ENCODE measurements at places on chromosomes 6 and 20.
A peak's percentile ranks its signal among the peaks of the same experiment; 100 is the strongest.

DNA sequence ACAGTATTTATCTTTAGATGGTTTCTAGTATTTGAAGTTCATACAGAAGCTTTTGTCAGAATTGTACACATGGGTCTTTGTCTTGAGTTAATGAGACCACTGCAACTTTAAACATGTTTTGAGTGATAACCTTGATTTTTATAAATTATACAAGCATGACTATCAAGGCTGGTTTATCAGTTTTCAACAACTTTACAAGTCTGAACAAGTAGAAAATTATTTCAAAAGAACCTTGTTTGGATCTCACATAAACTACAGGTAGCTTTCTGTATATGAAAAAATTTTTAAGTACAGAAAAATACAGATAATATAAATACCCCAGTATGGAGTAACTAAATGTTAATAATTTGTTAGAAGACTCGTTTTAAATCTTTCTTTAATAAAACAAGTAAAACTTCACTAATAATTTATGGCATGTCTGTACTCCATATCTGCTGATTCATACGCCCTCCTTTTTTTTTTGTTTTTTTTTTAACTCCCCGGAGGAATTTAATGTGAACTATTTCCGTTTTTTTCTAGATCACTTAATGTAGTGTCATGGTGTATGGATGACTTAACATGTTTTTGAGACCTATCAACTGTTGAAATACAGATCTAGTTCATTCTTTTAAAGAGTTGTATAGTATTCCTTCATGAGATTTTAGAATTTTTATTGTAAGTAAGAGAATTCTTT is 18.3 kb downstream of the VAPB start:
- no peak for DNase-seq

DNA sequence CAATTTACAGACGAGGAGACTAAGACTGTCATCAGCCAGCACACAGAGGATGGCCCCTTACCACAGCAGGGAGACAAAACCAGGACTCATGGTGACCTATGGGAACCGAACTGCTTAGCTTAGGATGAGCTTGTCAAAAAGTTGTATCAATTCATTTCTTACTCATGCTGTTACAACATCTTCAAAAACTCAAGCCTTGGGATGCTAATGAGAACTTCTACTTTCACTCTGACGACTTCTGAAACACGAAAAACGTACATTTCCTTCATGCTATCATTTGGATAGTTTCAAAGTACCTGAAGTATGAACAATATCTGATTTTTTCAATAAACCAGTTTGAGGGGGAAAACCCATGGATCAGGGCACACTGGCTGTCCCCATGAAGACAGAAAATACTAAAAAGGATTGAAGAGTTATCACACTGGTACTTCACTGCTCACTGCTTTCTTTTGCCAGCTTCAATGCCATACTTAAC is 31.9 kb downstream of the HIVEP2 start:
- DNase-seq, result no peak

DNA sequence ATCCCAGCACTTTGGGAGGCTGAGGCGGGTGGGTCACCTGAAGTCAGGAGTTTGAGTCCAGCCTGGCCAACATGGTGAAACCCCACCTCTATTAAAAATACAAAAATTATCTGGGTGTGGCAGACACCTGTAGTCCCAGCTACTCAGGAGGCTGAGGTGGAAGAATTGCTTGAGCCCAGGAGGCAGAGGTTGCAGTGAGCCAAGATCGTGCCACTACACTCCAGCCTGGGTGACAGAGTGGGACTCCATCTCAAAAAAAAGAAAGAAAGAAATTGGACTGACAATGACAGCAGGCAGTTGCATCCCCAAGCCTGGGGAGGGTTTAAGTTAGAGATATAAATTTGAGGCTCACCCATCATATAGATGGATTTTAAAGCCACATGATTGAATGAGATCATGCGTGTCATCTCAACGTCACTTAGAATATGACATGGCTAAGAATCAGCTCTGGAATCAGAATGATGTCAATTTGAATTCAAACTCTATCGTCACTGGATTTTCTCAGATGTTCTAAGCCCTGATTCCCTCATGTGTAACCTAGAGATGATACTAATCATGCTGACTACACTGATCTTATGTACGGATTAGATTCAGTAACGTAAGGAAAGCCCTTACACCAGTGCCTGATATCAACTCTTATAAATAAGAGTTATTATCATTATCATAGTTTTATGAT is 534.0 kb upstream of the JARID2 start:
- no peak for DNase-seq

GRCh38 chr20:14785065-14785743 is 447.8 kb upstream of the FLRT3 start:
- no peak for DNase-seq

DNA sequence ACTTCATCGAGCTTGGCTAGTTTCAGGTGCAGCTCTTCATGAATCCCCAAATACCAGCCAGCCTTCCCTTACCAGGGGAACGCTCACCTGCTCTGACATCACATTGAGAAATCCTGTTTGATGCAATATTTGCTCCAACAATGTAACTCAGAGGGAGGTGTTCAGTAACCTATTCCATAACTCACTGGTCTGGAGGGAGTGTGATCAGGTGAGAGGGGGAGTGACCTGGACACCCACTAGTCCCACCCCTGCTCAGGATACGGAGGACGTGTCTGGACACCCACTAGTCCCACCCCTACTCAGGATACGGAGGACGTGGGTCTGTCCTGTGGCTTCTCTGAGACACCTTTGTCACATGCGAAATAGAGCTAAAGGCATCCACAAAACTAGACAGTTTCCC is 70.3 kb downstream of the HUS1B start:
- DNase-seq, result no peak

DNA sequence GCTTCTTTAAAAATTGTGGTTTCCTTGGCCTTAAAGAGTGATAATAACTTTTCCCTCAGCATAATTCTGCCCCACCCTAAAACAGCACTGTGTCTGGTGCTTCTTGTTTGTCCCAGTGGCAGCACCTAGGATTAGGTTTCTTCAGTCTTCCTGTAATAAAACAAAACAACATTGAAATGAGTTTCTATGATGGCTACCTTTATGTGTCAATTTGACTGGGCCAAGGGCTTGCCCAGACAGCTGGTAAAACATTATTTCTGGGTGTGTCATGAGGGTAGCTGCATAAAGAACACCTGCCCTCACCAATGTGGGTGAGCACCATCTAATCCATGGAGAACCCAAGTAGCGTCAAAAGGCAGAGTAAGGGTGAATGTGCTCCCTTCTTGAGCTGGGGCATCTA is 117.8 kb downstream of the QRSL1 start:
- no peak for DNase-seq

- DNase-seq, result no peak
Measured at GRCh38 chr6:124131779-124132178, 328.1 kb downstream of the NKAIN2 start.

- DNase-seq, result no peak
Measured at GRCh38 chr6:82348130-82348529, 15.5 kb upstream of the TPBG start.

- DNase-seq, result no peak
Measured at GRCh38 chr6:71645299-71645698, 241.1 kb upstream of the RIMS1 start.

GRCh38 chr6:37570482-37571133 is 70.9 kb upstream of the CCDC167 start:
- DNase-seq, result no peak

DNA sequence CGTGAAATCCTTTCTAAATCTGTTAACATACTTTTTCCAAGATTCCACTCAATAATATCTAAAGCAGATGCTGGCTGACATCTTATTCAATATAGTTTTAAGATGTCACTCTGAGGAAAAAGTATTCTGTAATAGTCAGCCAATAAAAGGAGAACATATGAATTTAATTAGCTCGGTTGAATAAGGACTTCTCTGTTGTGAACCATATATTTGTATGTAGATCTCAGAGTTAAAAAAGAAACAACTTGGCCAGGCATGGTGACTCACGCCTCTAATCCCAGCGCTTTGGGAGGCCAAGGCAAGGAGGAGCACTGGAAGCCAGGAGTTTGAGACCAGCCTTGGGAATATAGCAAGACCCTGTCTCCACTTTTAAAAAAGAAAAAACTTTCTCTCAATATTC is 7.4 kb upstream of the CD24 start:
- DNase-seq, result no peak

DNA sequence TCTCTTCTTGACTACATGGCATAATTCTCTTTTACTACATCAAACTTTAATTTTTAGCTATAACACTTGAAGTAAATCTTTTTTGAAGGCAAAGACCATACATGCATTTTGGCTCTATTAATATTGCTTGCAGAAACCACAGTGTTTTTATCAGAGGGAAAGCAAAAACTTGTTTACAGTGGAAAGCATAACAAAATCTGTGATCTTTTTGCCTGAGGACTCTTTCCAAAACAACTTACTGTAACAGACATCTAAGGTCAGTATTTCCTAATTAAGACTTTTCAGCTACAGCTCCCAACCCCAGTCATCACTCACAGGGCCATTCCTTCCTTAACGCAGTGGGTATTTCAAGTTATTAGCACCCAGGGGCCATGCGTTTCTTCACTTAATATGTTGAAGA is 274.7 kb downstream of the CDKAL1 start:
- no peak for DNase-seq

DNA sequence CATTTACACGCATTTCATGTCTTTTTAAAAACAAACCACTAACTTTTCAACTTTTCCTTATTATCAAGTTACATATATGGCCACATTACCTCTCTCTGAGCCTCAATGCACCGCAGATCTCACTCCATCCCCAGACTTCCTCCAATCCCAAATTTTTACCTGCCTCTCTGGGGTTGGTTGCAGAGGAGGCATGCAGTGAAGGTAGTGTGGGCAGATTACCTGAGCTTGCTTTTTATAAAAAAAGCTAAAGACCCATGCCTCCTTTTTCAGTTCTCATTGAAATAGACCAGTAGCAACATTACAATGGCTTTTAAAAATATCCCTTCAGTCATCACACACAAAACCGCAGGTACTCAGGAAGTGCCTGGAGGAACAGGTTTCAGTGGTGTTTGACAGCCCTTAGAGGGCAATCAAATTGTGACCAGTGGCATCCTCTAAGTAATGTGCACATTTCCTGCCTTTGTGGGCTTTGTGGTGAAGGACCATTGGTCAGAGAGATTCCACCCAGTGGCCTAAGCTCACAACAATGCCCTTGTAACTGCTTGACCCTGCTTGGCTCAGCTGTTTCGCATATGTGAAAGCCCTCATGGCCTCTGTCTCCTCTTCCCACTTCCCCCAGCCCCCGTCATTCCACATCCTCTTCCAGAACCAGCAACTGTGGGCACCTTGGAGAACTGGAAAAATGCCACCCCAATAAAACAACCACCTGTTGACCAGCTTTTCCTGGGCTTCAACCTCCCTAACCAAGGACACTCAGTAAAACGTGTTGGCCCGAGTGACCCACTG is 30.2 kb upstream of the IL17A start:
- DNase-seq, result no peak

DNA sequence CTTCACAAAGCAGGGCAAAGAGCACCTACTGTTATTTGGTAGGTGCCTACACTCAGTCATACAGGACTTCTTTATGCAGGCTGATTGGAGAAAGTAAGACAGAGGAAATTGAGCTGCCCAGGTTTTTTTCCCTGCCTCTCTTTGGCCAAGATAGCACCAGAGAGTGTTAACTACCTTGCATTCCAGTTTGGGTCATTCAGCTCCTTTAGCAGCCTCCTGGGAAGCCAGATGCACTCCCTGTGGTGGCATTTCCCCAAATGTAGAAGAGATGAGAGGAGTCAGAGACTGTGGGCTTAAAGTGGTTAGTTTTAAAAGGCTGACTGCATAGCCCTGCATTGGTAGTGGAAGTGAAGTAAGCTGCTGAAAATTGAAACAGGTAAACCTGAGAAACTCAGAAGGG is 358.4 kb downstream of the BCKDHB start:
- DNase-seq, result no peak

GRCh38 chr6:15798533-15799255 is 135.9 kb upstream of the DTNBP1 start:
- no peak for DNase-seq

- no peak for DNase-seq
Measured at GRCh38 chr20:23337312-23337711, 13.3 kb upstream of the NXT1 start.

DNA sequence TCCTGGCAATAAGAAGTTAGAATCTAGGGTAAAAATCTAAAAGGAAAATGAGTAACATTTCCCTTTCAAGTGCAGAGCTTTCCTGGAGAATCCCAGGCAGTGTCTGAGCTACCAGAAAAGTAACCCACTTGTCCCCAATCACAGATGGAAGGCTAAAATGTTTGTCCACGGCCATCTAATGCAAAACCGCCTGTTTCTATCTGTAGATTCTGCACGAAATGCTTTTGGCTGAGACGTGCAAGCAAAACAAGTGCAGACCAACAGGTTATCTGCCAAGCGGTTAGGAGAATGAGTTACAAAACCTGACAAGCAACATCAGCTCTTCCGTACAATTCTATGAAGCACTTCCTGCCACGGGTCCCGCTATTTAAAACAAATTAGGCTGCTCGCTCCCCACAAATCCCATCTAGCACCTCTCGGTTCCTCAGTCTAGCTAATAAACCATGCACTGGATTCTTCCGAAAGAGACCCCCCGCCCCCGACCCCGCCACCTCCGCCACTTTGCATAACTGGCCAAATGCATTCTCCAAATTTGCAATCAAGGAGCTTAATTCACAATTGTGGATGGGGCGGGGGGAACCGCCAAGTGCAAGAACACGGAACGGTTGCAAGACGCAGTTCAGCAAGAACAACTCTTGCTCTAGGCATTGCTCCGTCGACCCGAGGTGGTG is 1.4 kb downstream of the ELOVL5 start:
- peak; percentile 32 for DNase-seq

GRCh38 chr6:28600245-28600644 is 74.6 kb downstream of the GPX5 start:
- DNase-seq, result no peak

GRCh38 chr6:82570083-82570482 is 206.5 kb downstream of the TPBG start:
- DNase-seq, result no peak

DNA sequence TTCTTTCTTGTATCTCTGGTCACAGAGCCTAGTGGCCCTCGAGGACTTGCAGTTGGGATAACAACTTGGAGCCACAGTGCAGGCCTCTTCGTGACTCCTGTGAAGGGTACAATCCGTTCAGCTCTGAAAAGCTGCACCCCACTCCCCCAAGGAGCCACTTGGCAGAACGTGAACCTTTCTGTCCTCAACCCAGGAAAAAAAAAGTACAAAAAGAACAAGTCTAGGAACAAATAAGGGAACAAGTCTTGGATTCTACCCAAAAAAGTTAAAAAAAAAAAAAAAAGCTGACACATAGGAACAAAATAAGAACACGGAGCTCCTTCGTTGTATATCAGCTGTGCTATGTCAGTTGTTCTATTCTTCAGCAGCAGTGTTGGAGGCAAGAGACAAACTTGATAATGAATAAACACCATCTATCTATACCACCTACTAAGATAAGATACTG is 77.9 kb upstream of the TULP1 start:
- no peak for DNase-seq

Measured in small intestine (tissue), 16 donors.